NCI-H1105 treated with DMSO at 0.1 percent for 48 hours (cell line): ENCODE measurements at places on chromosomes 1 and 21.

- DNase-seq = no peak
These were observed 195.7 kb downstream of the DYRK1A start for GRCh38 chr21:37561941-37562919.

- DNase-seq = no peak
These were observed 2.8 kb downstream of the BATF3 start for GRCh38 chr1:212696721-212697331.

DNA sequence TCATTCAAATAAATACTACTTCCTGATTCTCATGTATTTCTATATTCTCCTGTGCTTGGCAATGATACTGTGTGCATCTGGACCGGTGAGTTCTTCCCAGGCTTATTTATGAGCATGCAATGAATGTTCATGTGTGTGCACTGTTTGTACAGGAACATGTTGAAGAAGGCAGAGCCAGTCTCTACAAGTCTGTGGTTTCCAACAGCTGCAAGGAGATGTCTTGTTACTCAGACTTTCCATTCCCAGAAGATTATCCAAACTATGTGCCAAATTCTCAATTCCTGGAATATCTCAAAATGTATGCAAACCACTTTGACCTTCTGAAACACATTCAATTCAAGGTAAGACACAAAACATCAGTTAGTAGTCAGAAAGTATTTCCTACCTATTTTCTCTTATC lies 19.1 kb downstream of the FMO1 start:
- DNase-seq = no peak

GRCh38 chr21:41011098-41011731 lies 156.7 kb upstream of the BACE2 start:
- no peak for DNase-seq

GRCh38 chr1:152145769-152146168 lies 13.3 kb downstream of the RPTN start:
- no peak for DNase-seq

DNA sequence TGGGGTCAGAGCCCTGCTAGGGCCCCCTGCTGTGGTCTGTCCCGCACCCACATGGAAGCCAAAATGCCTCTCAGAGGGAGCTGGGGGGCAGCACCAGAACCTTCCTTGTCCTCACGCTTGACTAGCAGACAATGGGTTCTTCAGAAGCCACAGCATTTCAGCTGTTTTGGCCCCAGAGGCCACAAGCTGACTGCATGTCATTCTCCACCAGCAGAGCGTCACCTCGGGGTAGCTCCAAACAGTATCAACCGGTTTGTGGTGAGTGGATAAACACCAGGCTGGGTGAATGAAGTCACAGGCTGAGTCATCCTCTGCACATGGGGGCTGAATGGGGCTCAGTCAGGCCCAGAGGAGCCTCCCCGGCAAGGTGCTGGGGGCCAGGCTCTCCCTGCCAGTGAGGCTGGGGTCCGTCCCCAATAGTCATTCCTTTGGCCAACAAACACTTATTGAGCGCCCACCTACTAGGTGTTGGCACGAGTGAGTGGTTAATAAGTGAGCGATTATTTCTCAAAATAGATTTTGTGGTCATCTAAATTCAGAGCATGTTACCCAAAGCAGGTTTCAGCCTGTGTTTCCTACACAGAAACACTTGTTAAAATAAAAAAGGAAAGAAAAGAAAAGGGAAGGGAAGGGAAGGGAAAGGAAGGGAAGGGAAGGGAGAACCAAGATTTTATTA lies 9.1 kb downstream of the OLIG1 start:
- DNase-seq = no peak

GRCh38 chr1:93716941-93717368 lies 35.3 kb upstream of the BCAR3 start:
- no peak for DNase-seq

- DNase-seq = peak; percentile 41
These were observed 636 bp downstream of the INTS3 start for GRCh38 chr1:153728305-153729066.

- no peak for DNase-seq
These were observed 8.1 kb upstream of the ATP1B1 start for GRCh38 chr1:169098380-169098779.

DNA sequence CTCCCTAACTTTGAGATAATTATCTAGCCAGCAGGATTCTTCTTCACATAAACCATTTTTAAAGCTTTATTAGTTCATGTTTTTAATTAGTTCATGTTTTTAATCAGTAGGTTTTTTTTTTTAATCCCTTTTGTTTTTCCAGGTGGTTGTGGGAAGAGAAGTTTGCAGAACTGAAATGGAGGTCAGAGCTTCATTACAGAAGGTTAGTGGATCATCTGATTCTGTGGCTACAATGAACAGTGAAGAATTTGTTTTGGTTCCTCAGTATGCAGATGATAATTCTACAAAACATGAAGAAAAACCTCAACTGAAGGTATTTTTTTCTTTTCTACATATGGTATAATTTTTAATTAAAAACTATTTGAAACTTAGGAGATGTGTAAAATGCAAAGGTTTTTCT lies 59.7 kb downstream of the RABGAP1L start:
- no peak for DNase-seq

GRCh38 chr1:110746644-110747259 lies 72.0 kb upstream of the KCNA3 start:
- DNase-seq = no peak

DNA sequence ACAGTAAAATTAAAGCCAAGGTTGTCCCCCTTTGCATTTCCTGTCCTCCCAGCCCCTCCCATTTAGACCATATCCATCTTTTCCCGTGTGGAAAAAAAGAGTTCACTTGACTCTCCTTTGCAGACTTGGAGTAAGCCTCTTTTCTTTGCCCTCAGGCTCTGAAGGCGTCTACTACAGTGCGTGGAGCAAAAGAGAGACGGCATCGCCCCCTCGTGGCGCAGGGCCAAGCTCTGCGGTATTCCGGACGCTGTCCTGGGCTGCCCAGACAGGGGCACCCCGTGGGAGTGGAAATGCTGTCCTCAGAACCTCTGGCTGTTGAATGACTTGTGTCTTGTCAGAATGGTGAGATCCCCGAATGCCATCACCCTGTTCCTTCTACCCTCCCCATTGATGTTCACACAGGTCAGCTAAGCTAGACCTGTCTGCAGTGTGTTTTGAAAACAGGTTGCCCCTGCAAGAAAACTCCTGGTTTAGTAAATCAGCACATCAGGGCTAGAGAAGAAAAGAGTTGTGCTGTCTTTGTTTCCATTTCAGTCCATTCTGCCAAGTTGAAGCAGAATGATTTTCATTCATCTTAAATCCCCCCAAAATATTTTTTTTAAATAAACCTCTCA lies 12.3 kb upstream of the GJA8 start:
- peak; percentile 42 for DNase-seq

GRCh38 chr1:169576241-169576934 lies 9.9 kb downstream of the F5 start:
- no peak for DNase-seq

- DNase-seq = no peak
These were observed 1.7 kb downstream of the SPSB1 start for GRCh38 chr1:9294405-9294773.

DNA sequence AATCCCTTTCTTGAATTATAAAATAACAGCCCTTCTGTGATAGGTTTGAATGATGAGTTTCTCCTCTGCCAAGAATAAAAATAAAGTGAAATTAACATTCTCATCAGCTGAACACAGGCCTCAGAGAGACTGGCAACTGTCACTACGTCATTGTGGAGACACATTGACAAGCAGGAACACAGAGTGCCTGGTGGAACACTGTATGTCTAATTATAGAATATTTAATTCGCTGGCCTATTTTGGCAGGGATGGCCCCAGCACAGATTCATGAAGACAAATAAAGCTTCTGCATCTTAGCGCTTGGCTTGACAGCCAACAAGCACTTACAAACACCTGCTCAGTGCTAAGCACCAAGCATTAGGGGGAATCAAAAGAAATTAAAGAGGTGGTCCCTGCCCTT lies 52.0 kb upstream of the SMYD2 start:
- DNase-seq = peak; percentile 12
